ENCODE measurements at places on chromosomes 5 and 9.
A peak's percentile ranks its signal among the peaks of the same experiment; 100 is the strongest.

DNA sequence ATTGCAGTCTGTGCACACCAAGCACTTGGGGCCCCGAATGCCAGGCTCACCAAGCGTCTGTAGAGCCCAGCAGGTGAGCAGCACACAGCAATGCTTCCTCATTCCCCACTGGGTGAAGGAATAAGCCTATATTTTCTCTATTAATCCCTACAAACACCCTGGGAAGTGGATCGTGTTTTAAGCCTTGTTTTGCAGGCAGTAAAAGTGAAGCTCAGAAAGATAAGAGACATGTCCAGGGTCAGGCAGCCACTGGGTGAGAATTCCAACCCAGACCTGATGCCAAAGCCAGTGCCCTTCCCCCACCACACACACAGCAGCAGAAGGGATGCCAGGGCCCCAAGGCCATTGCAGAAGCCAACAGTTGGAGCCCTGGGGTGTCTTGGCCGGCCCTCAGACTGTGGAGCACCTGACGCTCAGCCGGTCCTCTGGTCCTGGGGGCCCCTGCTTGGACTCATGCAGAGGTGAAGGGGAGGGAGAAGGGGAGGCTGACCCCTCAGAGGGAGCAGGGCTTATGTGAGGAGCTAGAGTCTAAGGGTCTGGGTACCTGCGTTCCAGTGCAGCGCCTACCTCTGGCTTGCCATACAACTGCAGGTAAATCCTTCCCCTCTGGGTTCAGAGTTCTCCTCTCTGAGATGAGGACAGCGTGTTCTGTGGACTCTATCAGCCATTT is 26.3 kb upstream of the SYNPO start:
- DNase-seq = no peak

DNA sequence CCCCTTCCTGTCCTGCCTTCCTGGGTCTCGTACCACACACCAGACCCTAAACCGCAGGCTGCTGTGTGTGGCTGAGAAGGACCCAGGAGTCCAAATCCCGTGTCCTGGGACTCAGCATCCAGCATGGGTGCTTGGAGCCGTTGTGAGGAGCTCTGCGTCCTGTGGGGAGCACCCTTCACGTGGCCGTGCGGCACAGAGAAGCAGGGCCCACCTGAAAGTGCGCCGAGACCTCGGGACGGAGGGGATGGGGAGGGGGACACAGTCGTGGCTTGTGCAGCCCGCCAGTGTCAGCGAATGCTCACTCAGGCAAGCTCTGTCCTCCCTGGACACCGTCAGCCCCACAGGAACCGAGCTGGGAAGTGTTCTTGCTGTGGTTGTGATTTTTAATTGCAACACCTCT is 244.6 kb downstream of the CACNA1B start:
- DNase-seq = no peak

DNA sequence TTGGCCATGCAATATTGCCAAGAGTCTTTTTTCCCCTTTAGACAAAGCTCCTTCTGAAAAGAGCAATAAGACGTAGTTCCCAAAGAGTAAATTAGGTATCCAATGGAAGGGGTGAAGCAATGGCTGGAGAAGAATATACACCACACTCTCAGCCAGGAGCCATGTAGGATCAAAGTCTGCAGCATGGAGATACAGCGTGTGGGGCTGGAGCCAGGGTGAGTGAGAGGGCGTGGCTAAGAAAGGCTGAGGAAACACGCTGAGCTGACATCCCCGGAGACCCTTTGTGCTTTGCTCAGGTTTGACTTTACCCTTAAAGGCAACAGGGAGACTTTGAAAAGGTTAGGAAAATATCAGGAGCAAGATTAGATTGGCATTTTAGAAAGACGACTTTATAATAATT is 87.1 kb upstream of the ELL2 start:
- no peak for DNase-seq

GRCh38 chr9:114719290-114719689 is 37.3 kb upstream of the TEX48 start:
- no peak for DNase-seq

DNA sequence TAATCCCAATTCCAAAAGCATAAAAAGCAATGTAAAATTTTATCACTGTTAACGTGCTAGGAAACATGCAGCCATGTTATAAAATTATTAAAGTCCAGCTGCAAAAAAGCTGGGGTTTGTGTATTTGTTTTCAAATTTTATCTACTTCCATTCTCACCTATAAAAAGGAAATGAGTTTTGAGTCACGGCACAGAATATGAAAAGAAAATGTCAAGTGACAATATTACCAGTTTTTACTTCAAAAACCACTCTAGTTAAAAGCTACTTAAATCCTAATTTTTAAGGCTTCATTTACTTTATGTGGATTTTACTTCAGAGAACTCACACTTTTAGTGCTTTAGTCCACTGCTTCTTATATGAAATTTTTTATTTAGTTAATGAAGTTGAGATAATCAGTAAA is 72.7 kb upstream of the IFNE start:
- no peak for DNase-seq

DNA sequence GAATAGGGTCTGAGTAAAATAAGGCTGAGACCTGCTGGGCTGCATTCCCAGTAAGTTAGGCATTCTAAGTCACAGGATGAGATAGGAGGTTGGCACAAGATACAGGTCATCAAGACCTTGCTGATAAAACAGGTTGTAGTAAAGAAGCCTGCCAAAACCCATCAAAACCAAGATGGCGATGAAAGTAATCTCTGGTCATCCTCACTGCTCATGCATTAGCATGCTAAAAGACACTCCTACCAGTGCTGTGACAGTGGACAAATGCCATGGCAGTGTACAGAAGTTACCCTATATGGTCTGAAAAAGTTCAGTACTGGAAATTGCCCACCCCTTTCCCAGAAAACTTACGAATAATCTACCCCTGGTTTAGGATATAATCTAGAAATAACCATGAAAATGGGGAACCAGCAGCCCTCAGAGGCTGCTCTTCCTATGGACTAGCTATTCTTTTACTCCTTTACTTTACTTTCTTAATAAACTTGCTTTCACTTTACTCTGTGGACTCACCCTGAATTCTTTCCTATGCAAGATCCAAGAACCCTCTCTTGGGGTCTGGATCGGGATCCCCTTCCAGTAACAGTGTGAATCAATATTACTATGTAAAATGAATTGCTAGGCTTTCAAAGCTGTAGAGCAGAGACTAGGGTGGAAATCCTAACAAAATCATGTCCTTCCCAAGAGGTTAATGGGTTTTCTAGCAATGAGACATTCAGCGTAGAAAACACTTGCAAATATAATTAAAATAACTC is 257.8 kb downstream of the KIAA0825 start:
- no peak for DNase-seq

DNA sequence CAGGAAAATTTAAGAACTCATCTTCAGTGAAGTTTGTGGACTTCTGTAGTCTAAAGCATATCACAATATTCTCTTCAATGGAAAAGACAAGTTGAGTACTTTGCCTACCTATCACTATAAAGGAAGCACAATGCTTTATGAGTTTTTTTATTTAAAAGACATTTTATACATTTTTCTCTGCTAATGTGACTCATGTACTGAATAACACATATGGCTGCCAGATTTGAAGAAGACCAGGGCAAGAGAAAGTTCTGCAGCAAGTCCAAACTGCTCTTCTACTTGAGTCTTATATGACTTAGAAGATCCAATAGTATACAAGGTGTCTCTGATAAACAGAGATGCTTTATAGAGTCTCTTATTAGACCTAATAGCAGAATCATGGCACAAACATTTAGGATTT is 978.4 kb downstream of the TLE4 start:
- DNase-seq = no peak

GRCh38 chr9:134616341-134616740 is 25.3 kb upstream of the COL5A1 start:
- DNase-seq = no peak

GRCh38 chr9:114417511-114417910 is 29.7 kb upstream of the AKNA start:
- no peak for DNase-seq

GRCh38 chr5:135377751-135378680 is 21.0 kb downstream of the MACROH2A1 start:
- DNase-seq = no peak

GRCh38 chr9:34227445-34227844 is 48.6 kb downstream of the UBAP1 start:
- no peak for DNase-seq

- DNase-seq = peak; percentile 82
These were observed 32.1 kb downstream of the PTPA start for GRCh38 chr9:129143031-129143927.

- DNase-seq = no peak
These were observed 372.9 kb downstream of the OSTF1 start for GRCh38 chr9:75461183-75461582.

GRCh38 chr9:22274477-22274876 is 172.1 kb upstream of the DMRTA1 start:
- no peak for DNase-seq

- peak; percentile 50 for DNase-seq
These were observed 1.3 kb upstream of the IQGAP2 start for GRCh38 chr5:76401801-76402250.

DNA sequence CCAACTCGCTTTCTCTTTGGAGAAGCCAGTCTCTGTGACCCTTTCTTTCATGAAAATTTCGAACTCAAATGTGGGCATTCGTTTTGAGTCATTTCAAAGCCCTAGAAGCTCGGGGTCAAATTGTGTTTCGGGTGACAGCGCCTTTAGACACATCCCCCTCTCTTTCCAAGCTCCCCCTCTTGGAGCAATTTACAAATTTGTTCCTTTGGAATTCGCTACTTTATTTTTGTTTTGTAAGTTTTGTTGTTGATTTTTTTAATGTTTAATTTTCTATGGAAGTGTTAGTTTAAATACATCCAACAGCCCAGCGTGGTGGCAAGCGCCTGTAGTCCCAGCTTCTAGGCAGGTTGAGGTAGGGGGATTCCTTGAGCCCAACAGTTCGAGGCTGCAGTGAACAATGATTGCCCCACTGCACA is 4.6 kb upstream of the BARX1 start:
- DNase-seq = no peak

GRCh38 chr5:109584986-109585599 is 104.6 kb upstream of the MAN2A1 start:
- no peak for DNase-seq

DNA sequence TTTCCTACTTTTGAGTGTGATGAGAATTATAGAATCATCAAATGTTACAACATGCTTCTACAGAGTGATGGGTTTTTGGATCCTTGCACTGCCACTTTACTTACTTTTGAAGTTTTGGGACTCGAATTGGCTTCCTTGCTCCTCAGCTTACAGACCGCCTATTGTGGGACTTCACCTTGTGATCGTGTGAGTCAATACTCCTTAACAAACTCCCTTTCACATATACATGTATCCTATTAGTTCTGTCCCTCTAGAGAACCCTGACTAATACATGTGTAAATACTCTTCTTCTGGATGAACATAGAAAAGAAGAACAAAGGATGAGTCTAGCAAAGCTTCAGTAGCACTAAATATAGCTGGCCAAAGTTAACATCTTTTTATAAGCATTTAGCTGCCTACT is 98.7 kb upstream of the PDE4D start:
- DNase-seq = no peak

DNA sequence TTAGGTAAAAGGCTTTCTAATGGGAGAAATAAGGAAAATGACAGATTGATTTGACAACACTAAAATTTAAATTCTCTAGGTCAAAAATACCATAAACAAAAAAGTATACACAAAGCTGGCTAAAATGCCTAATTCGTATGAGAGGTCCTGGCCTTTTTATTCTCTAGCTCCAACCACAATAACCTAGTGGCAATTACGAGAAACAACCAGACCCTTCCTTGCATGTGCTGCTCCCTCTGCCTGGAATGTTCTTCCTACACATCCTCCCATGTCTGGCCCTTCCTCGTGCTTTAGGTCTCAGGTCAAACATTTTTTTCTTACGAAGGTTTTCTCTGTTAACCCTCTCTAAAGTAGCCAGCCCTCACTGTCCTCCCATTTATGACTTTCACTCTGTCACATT is 176.4 kb upstream of the PLPPR1 start:
- no peak for DNase-seq

- DNase-seq = no peak
These were observed 74.2 kb upstream of the SPOCK1 start for GRCh38 chr5:137573376-137573775.

Data from stimulated activated CD4-positive, alpha-beta T cell treated with anti-CD3 and anti-CD28 coated beads, Interleukin-2, amount 100 ng/mL, for 24 hours (primary cell).